Stimulated activated CD8-positive, alpha-beta memory T cell treated with anti-CD3 and anti-CD28 coated beads, Interleukin-7, amount 100 ng/mL, for 24 hours (primary cell): ENCODE measurements at places on chromosomes 6 and 20.

DNA sequence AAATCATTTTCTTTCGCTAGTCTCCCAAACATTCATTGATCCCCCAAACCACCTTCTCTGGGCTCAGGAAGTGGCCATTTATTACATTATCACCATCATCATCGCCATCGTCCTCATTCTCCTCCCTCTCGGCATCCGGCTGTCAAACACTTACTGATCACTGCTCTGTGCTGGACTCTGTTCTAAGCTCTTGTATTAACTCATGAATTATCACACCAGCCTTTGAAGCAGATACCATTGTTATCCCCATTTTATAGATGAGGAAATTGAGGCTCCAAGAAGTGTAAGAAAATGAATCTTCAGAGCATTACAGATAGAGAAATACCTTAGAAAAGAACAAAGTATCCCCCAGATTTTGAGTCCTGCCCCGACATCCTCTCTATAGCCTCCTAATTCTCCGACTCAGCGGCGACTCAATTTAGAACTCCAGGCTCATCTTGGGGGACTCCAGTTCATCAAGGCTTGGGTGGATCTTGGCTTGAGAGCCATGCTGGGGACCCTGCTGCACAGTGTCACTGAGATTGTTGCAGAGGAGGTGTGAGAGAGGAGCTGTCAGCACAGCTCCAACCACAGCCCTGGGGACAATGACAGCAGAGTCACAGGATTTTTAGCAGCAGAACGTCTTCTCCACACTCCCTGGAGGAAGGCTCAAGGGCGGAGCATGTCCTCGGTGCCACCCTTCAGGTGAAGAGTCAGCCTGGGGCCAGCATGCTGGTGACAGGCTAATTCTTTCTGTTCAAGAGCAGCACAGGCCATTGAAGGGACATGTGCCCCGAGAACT is 6.6 kb upstream of the EEF1E1 start:
- no peak for DNase-seq

DNA sequence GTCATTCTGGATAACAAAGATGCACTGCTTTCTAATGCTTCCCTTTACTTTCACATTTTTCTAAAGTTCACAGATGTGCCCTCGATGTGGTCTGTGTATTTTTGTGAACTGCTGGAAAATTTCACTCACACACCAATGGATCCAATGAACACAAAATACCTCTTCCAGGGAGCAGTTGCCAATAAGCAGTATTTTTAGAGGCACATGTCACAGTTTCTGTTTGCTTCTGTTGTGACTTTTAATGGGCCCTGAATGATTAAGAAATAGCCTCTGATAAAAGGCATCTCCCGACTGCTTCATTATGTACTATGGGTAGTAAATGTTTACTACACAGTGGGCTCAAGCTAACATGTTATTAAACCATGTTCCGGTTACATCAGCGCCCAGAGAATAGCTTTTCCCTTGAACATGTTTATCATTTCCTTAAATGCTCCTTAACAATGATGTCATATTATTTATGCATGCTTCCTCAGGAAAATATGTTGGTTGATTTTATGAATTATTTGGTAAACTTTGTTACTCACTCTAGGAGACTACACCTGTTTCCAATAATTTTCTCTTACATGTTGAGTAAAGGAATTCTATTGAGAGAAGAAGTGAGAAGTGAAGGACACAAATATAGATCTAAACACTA is 188.0 kb downstream of the KCNQ5 start:
- DNase-seq: no peak

DNA sequence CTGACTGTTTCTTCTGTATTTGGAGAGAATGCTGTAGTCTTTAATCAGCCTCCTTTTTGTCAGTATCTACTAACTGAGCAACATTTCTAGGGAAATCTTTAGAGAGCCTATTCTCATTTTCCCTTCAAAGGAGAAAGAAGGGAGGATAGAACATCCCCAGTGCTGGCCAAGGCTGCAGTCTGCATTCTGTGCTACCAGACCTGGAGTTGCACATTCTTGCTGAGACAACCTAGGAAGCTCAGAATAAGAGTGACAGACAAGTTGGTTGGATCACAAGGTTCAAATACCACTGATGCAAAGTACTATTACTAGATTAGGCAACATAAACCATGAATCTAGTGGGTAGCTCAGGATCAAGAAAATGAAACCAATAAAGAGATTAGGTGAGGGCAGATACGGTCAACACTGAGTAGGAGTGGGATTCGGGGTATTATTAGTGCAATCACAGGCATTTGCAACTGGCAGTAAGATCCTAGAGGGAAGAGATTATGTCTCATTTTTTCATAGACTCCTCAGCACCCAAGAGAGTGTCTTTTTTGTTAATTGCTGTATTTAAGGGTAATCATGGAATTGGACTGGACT is 213.5 kb upstream of the FAM83B start:
- DNase-seq: no peak

DNA sequence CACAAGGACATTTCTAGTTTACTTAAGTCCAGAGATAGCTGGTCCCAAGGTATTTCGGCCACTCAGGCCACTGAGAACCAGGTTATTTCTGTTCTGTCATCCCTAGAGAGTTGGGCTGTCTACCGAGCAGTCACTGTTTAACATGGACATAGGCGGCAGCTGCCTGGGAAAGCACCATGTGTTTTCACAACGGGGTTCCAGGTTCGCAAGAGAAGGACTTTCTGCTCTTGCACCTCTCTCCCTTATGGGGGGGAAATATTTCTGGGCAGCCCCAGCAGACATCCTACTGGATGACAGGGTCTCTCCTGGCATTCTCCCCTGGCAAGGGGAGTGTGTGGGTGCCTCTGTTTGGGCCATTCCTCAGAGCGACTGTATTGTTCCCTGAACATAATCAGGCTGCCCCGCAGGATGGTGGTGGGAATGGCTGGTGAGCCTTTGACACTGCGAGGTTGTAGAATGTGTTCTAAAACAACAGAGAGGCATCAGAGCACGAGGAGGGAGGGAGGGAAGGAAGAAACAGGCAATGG is 64.4 kb upstream of the DUSP22 start:
- DNase-seq: no peak

DNA sequence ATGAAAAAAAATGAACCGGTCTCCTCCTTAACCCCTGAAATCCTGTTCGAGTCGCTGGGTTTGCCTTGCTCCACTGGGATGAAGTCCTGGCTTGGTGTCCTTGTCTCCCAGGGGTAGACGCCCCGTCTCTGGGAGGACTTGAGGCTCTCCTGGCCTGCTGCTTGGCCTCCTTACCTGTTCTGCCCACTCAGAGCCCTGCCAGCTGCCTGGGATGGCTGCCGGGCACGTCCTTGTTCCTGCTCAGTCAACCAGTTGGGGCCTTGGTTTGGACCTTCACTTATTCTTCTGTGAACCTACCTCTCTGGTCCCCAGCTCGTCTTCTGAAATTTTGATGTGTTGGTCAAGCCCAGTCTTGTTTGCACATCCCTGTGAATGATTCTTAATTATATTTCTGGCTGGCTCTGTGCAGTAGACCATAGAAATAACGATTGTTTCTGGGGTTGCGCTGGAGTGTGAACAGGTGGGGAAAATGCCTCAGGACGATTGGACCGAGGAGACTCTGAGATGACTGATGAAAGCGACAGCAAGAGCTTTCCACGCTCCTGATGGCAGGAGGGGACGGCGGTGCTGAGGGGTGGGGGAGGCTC is 126.5 kb upstream of the ESR1 start:
- DNase-seq: no peak

GRCh38 chr20:51385646-51386530 is 156.6 kb downstream of the NFATC2 start:
- no peak for DNase-seq

- DNase-seq: no peak
Measured at GRCh38 chr6:34393966-34394305, 1.5 kb upstream of the NUDT3 start.

GRCh38 chr20:13910492-13910891 is 79.9 kb downstream of the SEL1L2 start:
- no peak for DNase-seq

DNA sequence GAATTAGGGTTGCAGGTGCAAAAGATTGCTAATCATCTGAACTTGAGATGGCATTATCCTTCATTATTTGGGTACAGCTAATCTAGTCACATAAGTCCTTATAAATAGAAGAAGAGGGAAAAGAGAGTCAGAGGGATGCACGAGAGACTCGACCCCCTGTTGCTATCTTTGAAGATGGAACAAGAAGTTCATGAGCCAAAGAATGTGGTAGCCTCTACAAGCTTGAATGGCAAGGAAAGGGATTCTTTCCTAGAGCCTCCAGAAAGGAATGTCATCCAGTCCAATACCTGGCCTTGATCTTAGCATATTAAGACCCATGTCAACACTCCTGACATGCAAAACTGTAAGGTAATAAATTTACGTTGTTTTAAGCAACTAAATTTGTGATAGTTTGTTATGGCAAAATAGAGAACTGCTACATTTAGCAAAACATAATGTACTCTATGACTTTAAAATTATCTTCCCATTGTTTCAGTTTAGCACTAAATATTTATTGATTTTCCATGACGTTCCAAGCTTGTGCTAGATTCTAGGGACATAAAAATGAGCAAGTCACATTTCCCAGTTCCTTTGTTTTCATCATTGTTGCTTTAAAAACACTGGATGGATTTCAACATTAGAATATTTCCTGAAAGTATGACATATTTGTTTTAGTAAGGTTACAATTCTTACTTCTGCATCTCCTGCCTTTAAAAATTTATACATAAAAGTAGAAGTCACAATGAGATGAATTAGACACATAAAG is 12.7 kb downstream of the MANEA start:
- no peak for DNase-seq

- no peak for DNase-seq
Measured at GRCh38 chr20:10313701-10314100, 95.1 kb downstream of the SNAP25 start.

- no peak for DNase-seq
Measured at GRCh38 chr20:6877633-6878032, 110.1 kb downstream of the BMP2 start.

DNA sequence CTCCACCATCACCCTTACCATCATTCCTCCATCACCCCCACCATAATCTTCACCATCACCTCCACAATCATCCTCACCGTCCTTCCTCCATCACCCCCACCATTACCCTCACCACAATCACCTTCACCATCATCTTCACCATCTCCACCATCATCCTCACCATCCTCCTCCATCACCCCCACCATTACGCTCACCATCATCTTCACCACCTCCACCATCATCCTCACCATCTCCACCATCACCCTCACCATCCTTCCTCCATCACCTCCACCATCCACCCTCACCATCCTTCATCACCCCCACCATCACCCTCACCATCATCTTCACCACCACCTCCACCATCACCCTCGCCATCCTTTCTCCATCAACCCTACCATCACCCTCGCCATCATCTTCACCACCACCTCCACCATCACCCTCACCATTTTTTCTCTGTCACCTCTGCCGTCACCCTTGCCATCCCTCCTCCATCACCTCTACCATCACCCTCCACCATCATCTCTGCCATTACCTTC is 33.1 kb upstream of the MPC1 start:
- no peak for DNase-seq

DNA sequence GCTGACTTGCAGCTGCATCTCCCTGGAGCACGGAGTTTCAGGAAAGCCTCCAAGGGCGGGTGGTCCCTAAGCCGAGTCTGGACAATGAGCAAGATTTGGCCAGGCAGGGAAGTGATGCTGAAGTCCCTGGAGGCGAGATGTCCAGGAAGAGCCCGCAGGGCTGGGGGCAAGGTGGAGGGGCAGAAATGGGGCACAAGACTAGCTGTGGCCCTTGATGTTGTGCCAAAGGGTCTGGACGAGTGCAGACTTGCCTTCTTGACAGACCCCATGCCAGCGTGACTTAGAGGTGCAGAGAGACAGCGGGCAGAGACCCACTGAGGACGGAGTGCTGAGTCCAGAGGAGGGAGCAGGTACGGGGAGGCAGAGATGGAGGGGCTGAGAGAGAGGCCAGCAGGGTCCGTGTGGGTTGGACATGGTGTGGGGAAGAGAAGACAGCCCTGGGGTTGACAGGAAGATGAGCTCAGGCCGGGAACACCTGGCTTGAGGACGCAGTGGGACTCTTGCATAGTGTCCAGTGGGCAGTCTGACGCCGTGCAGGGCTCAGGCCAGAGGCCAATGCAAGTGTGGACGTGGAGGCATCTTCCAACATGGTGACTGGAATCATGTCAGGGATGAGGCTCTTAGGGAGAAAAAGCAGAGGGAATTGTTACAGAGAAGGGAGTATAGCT is 8.7 kb downstream of the UNC93A start:
- DNase-seq: no peak

DNA sequence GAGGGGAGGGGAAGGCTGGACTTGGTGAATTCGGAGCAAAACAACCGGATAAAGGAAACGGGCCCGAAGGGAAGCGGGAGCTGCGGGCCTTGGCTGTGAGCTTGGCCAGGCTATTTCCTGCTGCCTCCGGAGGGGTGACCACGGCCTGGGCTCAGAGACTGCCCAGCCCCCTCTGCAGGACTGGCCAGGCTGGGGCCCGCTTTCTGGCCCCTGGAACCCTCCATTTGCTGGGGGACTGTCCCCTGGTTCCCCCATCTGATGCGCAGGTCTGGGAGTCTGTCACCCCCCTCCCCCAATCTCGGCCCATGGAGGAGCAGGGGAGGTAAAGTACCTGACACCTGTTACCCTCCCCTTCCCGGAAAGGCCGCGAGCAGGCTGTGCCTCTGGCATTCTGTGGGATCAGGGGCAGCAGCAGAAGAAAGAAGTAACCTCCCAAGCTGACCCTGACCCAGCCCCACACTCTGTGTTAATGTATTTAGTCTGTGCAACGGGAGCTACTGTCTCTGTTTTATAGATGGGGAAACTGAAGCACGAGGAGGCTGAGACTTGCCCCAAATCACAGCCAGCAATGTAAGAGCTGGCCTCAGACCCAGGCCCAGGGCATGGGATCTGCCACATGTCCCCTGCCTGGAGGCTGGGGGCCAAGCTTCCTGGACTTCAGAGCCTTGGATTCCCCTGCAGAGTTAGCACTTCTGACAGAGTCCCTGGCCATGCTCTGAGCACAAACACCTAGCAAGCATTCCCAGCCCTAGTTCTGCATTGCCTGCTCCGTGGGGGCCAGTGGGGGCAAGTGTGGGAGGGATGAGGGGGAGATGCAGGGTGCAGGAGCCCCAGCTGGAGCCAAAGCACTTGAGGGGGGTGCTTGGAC is 3.5 kb downstream of the C20orf204 start:
- no peak for DNase-seq

DNA sequence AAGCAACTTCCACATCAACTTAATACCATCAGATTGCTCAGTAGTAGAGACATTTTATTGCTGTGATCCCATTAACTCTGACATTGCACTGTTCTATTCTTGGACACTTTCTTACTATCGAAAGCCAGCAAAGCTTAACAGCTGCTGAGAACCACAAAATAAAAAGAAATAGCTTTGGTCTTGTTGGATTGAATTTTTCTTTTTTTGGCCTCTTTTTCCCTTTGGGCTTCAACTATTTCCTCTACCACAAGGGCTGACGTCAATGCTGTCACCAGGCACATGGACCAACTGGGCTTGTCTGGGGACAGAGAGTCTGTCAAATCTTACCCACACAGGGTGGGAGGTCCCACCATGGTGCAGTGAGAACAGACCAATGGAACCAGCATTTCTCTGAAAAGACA is 63.4 kb upstream of the ENPP5 start:
- no peak for DNase-seq

GRCh38 chr20:49899541-49900383 is 15.6 kb downstream of the SPATA2 start:
- DNase-seq: no peak
